Left ventricle myocardium superior (tissue), 1 donor: ENCODE measurements at places on chromosomes 5 and 9. TPM values are rescaled to one million over a fixed set of nuclear protein-coding genes. Genes with fewer than 3 reads are reported as not detected.

Gene OLFML2A
- total RNA-seq: 38.0 TPM

Gene ZNF608
- total RNA-seq: 18.2 TPM

Gene ZNF879
- 4.6 TPM for total RNA-seq

Gene ALDH1A1
- total RNA-seq: 23.3 TPM

Gene MAMDC2
- total RNA-seq: 8.9 TPM

Gene CDX1
- total RNA-seq: not detected

Gene SLC25A2
- not detected for total RNA-seq
